ENCODE measurements at places on chromosomes 1 and 21.

DNA sequence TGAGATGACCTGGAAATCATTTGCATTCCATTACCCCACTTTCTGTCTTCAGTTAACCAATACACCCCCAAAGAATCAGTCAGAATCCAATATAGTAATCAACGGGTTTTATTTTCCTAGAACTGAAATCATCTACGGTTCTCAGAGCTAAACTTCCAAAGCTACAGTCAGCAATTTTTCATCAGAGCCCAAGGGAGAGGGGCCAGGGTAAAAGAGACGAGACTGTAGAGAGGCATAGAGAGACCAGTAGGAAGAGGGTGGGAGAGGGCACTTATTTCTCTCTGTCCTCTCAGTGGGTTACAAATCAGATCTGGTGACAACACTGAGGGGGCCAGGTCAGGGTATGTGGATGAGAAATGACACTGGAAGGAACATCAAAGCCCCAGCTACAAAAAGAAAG lies 1.1 kb upstream of the MRPL24 start:
- DNase-seq = no peak

DNA sequence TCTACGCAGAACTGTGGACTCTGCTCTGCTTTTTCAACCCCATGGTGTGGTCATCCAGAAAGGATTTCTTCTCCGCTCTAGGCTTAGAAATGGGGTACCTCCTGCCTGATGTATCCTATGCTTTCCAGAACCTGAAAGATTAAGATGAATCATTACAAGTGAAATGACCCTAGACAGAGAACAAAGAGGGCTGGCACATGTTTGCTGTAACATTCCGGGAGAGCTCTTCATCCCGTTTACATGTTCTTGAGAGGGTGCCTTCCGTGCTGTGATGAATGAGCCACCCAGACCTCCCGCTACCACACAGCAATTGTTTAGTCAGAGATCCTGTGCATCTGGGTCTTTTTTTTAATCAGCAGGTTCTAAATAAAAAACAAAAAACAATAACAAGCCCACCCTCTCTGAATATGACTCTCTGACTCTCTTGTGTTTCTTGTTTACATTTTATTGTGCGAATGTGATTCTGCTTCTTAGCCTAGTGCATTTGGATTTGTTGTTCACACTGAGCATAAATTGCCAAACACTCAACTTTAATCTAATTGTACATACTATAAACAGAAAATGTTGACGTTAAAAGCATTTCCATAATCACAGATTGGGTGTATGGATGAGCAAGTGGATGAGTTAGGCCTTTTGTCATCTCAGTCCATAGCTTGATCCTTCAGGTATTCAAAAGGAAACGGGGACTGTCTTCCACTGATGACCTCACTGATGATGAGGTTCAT lies 87.1 kb downstream of the GPR88 start:
- DNase-seq = no peak

DNA sequence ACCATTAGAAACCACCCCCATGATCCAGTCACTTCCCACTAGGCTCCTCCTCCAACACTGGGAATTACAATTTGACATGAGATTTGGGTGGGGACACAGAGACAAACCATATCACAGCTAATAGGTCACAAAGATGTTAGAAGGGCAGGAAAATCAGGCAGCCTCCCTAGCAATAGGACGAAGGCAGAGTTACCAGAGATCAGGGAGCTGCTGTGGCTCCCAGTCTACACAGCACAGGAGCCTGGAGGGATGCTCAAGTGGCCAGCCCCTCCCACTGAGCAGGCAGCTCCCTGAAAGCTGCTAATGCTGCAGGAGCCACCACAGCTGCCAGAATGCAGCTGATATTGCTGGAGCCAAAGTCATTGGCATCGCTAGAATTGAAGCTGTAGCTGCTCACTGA lies 51.0 kb downstream of the CR1L start:
- DNase-seq = no peak

- no peak for DNase-seq
Observed at GRCh38 chr1:92995441-92996430, 34.5 kb upstream of the DIPK1A start.

- no peak for DNase-seq
Observed at GRCh38 chr1:26429721-26430120, 2.4 kb upstream of the DHDDS start.

DNA sequence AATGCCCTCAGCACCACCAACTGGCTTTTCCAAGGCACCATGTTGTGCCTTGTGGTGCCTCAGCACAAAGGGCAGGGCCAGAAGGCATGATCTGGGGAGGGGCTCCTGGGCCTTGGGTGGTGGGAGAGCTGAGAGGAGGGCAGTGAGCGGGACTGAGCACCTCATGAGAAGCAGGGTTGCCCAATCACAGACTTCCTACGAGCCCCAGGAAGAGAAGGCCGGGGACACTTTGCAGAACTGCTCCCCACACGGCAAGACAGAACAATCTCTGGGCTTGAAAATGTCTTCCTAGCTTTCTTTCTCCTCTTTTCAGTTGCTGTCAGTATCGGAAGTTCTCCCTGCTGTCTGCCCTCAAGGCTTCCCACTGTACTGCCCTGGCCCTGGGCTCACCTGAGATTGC lies 6.8 kb downstream of the KCNJ10 start:
- no peak for DNase-seq

GRCh38 chr1:44089371-44090048 lies 29.1 kb upstream of the KLF17 start:
- peak; percentile 47 for DNase-seq

- DNase-seq = no peak
Observed at GRCh38 chr1:2871246-2871815, 69.8 kb upstream of the TTC34 start.

- no peak for DNase-seq
Observed at GRCh38 chr1:154852845-154853244, 17.2 kb downstream of the KCNN3 start.

- DNase-seq = no peak
Observed at GRCh38 chr1:39427912-39428311, 63.5 kb upstream of the BMP8A start.

DNA sequence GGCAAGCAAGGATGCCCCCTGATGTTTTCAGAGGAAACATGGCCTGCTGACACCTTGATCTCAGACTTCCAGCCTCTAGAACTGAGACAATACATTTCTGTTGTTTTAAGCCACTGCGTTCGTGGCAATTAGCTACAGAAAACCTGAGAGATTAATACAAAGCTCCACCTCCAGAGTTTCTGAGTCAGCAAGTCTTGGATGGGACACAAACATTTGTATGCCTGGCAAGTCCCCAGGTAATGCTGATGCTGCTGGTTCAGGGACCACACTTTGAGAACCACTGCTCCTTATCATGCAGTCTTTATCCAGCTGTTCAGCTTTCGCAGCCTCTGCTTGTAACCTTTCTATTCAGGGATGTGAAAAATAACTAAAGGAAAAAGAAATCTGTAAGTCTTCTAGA lies 565.7 kb upstream of the PLXNA2 start:
- DNase-seq = no peak

GRCh38 chr1:98920441-98921110 lies 84.1 kb downstream of the PLPPR5 start:
- no peak for DNase-seq

- no peak for DNase-seq
Observed at GRCh38 chr21:45022348-45022675, 52.1 kb upstream of the ADARB1 start.

DNA sequence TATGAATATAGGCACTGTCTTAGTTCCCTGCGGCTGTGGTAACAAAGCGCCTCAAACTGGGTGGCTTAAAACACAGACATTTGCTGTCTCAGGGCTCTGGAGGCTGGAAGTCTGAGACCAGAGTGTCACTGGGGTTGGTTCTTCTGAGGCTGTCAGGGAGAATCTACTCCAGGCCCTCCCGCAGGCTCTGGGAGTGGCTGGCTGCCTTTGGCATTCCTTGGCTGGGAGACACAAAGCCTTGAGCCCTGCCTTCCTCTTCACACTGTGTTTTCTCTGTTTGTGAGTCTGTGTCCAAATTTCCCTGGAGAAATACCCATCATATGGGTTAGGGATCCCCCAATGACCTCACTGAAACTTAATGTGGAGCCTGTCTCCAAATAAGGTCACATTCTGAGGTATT lies 38.5 kb downstream of the B3GALT5 start:
- DNase-seq = no peak

GRCh38 chr1:26410706-26411623 lies at the start of gene LIN28A:
LIN28A (plus strand) TSS chr1:26410817; CDS start chr1:26410892, 75 bp downstream.
- DNase-seq = no peak

DNA sequence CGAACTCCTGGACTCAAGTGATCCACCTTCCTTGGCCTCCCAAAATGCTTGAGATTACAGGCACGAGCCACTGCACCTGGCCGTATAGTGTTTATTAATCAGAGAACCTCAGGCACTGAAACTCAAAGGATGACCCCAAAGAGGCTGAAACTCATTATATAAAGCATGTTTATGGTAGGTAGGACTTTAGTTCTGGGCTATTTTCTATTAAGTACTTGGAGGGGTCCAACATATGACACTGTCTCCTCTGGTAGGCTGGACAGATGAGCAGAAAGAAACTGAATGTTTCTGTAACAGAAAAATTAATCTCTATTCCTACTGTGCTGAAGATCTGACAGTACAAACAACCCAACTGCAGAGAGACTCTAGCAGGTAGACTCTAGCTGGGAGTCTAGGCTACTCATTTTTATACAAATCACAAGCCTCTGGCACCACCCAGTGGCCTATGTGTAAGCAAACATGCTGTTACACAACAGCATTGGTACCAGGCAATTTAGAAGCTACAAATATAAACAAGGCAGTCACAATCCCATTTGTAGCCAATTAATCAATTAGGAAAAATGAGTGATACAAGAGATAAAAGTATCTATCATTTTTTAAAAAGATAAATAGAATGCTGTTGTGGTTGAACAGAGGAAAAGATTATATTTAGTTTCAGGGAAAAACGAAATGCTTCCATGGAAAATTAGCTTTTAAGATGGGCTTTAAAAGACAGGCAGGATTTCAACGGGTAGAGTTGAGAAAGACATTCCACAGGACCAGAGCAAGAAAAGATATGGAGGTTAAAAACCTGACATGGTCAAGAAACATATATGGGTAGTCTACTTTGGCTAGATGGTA lies 10.4 kb downstream of the DCAF8 start:
- DNase-seq = peak; percentile 71

GRCh38 chr1:199784138-199784895 lies 243.2 kb upstream of the NR5A2 start:
- no peak for DNase-seq

GRCh38 chr1:95232646-95233318 lies 1.2 kb upstream of the RWDD3 start:
- DNase-seq = no peak

DNA sequence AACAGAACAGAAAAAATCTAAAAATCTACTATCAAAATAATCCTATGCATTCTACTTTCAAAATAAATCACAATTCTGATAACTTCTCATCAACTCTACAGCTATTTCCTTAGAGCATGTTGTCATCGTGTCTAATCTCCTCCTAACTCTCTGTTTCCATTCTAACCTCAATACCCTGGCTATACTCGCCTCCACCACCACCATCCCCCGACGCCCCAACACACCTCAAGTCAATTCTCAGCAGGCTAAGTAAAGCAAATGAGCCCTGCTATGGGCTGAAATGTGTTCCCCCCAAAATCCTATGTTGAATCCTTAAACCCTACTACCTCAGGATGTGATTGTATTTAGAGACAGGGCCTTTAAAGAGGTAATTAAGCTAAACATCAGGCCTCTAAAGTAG lies 34.6 kb downstream of the NRDC start:
- no peak for DNase-seq

- no peak for DNase-seq
Observed at GRCh38 chr1:67143966-67144365, 9.2 kb upstream of the C1orf141 start.

DNA sequence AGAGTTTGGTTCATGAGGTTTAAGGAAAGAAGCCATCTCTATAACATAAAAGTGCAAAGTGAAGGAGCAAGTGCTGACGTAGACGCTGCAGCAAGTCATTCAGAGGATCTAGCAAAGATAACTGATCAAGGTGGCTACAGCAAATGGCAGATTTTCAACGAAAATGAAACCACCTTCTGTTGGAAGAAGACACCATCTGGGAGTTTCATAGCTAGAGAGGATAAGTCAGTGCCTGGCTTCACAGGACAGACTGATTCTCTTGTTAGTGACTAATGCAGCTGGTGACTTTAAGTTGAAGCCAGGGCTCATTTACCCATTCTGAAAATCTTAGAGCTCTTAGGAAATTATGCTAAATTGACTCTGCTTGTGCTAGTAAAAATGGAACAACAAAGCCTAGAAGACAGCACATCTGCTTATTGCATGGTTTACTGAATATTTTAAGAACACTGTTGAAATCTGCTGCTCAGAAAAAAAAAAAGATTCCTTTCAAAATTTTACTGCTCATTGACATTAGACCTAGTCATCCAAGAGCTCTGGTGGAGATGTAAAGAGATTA lies 10.5 kb downstream of the MAEL start:
- DNase-seq = no peak

- no peak for DNase-seq
Observed at GRCh38 chr1:225440380-225441221, 12.8 kb upstream of the LBR start.

DNA sequence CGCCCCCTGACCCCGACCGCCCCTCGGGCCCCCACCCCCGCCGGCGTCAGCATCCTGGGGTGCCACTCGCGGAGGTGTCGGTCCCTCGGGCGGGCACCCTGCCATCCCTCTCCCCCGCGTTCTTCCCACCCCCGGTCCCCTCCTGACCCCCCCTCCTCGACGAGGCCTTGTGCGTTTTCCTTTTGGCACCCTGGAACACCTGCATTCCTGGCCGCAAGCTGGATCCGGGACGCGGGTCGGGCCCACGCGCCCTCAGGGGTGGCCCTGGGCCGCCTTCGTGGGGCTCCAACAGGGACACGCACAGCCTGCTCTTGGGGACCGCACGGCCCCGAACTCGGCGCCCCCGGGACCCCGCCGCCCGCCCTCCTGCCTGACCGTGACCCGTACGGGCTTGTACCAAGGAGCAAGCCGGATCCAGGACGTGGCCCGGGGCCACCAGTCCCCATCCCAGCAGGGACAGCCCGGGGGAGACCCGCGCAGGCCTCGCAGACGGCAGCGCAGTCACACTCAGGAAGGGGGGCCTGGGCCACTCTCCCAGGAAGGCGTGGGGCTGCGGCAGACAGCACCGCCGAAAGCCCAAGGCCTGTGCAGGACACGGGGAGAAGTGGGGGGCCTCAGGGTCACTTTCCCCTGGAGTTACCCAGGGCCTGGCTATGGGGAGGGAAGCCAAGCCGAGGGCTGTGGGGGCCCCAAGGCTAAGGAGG lies 579 bp upstream of the SLC19A1 start:
- DNase-seq = no peak

DNA sequence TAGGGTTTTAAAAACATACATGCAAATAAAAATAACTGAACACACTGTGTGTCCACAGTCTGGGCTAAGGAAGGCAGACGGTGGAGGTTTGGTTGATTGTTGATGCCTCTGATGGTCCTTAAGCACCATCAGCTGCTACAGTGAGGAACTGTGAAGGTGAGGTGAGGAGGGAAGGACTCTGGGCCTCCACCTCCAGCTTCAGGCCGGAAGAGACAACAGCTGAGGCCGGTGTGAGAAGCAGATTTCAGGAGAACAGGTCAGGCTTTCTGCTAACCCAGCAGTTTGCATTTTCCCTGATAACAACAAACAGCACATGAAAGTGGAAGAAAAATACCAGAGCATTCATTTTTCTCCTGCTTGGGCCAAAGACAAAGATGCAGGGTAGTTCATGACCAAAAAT lies 189.9 kb upstream of the AJAP1 start:
- no peak for DNase-seq

GRCh38 chr1:21669258-21670058 lies at the start of gene RAP1GAP:
RAP1GAP (minus strand) TSS chr1:21669357; CDS start chr1:21620032, 49,325 bp downstream.
- DNase-seq = peak; percentile 29

- no peak for DNase-seq
Observed at GRCh38 chr1:175864625-175865024, 121.2 kb upstream of the TNR start.
